ENCODE measurements at places on chromosomes 5 and 9.
A peak's percentile ranks its signal among the peaks of the same experiment; 100 is the strongest.

DNA sequence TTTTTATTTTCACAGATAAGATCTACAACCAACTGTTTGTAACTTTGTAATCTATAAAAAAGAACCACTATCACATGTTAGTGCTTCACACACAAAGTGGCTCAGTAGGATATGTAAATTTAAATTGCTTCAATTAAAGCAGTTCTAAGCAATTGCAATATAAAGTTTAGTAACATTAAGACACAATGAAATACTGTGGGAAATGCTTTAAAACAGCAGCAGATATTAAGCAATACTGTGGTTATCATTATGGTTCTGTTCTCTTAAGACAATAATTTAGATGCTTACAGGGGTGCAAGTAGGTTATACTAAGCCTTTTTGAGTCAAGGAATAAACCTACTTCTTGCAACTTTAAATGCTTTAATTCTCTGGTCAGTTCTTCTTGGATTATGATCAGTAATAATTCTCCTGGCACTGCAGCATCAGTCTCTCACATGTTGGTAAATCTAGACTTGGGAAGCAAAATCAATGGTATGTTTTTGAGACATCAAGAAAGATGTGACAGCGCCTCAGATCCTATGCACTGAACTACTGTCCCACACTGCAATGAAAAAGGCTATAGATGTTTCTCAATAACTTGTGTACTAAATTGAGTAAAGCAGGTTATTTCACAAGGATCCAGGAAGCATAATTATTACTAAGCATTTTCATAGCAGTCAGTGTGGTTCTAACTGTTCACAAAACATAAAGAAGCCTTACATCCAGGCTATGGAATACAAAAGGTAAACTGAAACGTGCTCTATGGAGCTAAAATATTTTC, 338.7 kb upstream of the PDE4D start:
- no peak for DNase-seq

GRCh38 chr9:33988219-33988890, 60.3 kb downstream of the UBAP2 start:
- peak; percentile 3 for DNase-seq

DNA sequence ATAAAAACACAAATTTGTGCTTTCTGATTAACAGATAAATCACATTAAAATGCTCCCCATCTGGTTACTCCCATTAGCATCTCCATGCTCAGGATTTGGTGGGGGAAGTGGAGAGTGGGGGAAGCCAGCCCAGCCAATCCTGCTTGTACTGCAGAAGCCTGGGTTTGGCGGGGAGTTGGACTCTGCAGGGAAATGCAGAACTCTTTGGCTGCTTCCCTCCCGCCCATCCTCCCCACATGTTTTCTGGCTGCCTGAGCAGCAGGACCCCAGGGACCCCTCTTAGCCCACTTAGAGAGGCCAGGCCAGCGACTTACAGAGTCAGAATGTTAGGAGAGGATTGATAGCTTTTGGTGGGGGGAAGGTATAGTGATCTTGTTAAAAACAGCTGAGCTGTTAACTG, 59.5 kb upstream of the FOXI1 start:
- DNase-seq = no peak

DNA sequence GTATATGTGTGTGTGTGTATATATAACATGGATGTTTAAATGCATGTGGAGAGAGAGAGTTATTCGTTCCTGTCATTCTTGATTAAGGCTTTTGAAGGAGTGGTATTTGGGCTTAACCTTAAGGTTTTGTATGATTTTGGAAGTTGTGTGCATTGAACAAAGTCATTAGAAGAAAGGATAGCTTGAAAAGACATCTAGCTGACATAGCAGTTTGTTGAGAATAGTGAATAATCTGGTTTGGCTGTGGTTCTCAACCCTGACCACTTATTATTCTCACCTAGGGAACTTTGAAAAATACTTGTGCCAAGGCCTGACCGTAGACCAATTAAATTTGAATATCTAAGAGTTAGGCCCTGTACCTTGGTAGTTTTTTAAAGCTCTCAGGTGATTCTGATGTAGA, 141.1 kb upstream of the SH3GL2 start:
- no peak for DNase-seq

DNA sequence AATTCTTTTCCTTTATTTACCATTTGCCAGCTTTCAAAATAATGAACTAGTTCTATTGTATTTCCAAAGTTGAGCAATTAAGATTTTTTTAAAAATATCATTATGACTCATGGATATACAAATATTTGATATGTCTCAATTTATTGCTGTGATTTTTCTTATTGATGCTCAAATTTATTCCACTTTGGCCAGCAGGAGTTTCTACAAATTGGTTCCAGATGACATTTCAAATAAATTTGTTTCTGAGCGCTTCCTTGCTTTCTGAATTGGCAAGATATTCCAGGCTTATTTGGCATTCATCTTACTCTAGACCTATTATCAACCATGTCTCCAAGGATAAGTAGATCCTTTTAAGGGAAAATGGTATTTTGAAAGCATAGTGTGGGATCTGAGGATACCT, 58.5 kb upstream of the TJP2 start:
- no peak for DNase-seq

- DNase-seq = no peak
These were observed 252.4 kb upstream of the NFIL3 start for GRCh38 chr9:91676046-91676445.

- DNase-seq = no peak
These were observed 20.9 kb downstream of the CCNJL start for GRCh38 chr5:160291467-160291866.

- no peak for DNase-seq
These were observed 548.9 kb downstream of the BNC2 start for GRCh38 chr9:16321461-16322119.

DNA sequence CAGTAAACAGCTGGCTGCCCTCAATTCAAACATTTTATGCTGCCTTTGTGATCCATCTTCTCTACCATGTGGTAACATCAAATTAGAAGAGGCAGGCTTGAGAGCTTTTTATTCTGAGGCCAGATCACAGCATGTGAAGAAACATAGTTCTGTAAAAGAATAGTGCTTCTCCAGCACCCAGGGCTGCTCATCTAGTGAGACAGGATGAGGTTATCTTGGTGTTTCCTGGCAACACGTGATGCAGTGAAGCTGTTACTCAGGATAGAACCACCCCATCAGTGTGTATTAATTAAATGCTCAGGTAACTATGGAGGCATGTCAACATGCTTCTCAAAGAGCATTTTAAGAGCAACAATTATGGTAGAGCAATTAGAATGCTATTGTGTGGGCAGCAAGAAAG, 400.5 kb upstream of the ACO1 start:
- DNase-seq = no peak
